T-helper 17 cell (primary cell): ENCODE measurements at places on chromosomes 2 and 18.
A peak's percentile ranks its signal among the peaks of the same experiment; 100 is the strongest.

- DNase-seq = no peak
These were observed 815.2 kb downstream of the DCDC2C start for GRCh38 chr2:4518596-4518995.

DNA sequence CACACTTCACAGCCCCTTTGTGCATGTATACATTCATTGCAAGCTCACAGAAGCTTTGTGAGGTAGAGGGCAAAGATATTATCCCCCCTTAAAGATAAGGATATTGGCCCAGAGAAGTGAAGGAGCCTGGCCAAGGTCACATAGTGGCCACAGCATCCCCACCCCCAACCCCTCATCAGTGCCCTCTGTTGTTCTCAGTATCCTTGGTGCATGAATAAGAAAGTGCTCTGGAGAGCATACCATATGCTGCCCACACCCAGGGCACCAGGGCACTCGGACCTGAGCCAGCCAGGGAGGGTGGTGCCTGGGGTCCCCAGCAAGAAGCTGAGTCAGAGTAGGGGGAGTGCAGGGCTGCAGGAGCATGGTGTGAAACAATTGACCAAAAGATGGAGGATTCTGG is 3.3 kb downstream of the DYSF start:
- DNase-seq = no peak

GRCh38 chr2:228469721-228470120 is 288.2 kb upstream of the SPHKAP start:
- no peak for DNase-seq

DNA sequence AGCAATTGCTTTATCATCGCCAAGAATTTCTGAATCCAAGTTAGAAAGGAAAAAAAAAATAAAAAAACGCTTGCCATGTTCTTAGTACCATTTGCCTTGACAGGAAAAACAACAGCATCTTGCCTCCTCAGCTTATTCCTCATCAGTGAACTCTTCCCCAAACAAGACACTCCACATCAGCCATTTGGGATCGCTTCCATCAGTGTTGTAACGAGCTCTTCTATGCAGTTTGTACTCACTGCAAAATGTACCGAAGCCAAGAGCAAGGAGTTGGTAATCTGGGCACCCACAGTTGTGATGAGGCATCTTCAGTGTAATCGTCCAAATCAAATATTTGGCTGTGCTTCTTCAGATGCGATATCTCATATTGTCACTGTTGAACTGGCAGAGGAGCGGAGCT is 503.7 kb downstream of the TMEM182 start:
- DNase-seq = no peak

- no peak for DNase-seq
These were observed 156.7 kb upstream of the HAAO start for GRCh38 chr2:42949125-42949524.

GRCh38 chr18:74598350-74599001 is 806 bp downstream of the ZNF407 start:
- DNase-seq = peak; percentile 54

- no peak for DNase-seq
These were observed 98.5 kb downstream of the MCFD2 start for GRCh38 chr2:46816846-46817726.

- DNase-seq = no peak
These were observed 124.4 kb downstream of the INHBB start for GRCh38 chr2:120470041-120470965.

DNA sequence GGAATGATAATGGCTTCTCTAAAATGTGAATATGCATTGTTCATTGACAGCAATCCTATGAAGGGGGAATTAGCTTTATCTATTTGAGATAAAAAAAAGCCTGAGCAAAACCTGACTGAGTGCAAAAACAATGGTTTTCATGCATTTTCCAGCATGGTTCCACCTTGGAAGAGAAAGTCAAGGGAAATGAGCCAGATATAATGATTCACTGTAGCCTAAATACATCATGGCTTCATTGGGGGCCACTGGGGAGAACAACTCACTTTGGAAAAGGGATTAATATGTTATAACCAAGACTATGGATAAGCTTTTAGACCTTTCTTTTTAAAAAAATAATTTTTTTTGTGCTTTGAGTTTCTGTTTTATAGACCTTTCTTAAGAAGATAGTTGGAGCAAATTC is 679.7 kb downstream of the NYAP2 start:
- no peak for DNase-seq

GRCh38 chr2:230552181-230552580 is 136.2 kb downstream of the SP100 start:
- no peak for DNase-seq

DNA sequence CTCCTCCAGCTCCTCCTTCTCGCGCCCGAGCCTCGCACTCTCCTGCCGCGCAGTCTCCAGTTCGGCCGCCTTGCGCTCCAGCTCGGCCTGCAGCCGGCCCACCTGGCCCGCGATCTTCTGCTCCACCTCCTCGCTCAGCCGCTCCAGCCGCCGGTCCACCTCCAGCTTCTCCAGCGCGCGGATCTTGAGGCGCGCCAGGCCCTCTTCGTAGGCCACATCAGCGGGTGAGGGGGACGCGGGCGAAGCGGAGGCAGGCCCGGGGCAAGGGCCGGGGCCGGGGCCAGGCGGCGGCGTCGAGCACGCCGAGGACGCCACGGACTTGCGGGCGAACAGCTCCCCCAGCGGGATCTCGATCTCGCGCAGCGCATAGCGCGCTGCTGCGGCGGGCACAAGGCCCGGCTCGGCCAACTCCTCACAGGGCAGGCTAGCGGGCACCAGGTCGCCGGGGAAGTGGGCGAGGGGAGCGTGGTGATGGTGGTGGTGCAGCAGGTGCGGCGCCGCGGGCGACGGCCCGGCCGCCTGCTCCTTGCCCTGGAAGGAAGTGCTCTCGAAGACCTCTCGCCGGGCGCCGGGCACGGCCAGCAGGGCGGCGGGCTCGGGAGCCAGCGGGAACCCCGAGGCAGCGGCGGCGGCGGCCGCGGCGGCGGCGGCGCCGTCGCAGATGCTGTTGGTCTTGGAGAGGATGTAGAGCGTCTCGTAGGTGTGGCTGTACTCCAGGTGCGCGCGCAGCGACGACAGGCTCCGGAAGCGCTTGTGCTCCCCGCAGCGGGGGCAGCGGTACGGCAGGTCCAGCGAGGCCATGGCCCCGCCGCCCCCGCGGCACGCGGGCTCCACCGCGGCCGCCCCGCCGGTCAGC is 15.2 kb downstream of the FBXO41 start:
- peak; percentile 68 for DNase-seq

GRCh38 chr2:102892698-102893310 is 131.0 kb downstream of the TMEM182 start:
- DNase-seq = no peak

DNA sequence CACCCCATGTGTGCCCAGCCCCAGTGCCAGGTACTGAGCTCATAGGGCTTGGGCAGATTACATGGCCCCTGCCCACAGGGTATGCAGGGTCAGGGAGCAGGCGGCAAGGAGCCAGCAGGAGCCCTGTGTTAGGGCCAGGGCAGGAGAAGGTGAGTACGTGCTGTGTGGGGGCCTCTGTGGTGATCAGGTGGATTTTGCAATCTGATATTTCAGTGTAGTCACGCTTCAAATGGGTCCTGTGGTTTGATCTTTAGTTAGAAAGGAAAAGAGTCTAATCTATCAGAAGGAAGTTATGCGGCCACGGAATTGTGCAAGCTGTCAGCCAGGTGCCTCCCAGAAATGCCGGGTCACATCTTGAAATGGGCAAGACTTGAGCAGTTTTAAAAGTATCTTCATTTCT is 13.9 kb downstream of the UBE2F start:
- no peak for DNase-seq

DNA sequence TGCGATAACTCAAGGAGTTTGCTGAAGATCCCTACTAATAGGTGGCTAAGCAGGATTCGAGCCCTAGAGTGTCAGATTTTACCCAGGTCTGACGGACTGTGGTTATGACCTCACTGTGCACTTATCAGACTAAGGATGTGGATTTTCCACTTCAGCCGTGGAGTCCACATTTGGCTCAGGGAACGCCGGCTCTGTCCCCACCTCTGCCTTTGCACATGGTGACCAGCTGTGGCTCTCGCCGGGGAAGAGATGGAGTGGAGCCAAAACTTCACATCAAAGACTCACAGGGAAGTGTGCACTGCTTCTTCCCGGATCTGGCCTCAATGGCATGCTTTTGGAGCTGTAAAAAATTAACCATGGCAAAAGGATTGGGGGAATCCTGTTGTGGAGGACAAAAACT is 249.3 kb upstream of the APCDD1 start:
- DNase-seq = no peak

DNA sequence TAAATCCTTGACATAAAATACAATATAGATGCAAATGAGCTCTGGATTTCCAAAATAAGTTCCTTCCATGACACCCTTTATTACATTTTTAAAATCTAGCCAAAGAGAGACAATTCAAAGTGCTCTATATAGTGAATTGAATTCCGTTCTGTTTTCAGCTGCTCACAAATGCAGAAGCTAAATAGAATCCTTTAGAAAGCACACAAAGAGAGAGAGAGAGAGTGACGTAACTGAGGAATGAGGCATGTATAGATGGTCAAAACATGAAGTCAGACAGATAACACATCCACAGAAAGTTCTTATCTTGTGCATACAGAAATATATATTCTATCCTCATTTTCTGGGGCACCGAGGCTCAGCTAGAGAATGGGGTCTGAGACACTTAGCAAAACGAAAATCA is 344.7 kb upstream of the NETO1 start:
- DNase-seq = no peak

- DNase-seq = no peak
These were observed 61.2 kb upstream of the CUL3 start for GRCh38 chr2:224646242-224646846.

DNA sequence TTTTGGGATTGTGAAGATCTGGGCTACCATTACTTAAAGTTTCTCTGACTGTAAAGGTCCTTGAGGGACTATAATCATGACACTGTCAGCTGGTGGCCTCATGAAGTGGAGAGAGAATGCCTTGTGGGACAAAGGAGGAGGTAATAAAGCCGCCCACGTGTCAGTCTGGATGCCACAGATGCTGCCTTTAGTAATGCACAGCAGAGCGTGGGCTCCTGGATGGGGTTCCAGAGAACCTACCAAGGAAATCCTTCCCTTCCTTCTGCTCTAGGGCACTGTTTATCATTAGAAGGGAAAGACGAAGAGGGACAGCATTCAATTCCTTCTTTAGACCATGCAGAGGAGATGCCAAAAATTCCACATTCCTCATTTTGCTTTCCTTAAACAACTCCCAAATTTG is 63.5 kb downstream of the COL5A2 start:
- DNase-seq = no peak

GRCh38 chr18:21684731-21685130 is 19.8 kb downstream of the ABHD3 start:
- DNase-seq = no peak
